ENCODE measurements at places on chromosomes 2 and 18.

- DNase-seq, result no peak
Measured at GRCh38 chr2:166449439-166449838, 44.6 kb downstream of the SCN7A start.

DNA sequence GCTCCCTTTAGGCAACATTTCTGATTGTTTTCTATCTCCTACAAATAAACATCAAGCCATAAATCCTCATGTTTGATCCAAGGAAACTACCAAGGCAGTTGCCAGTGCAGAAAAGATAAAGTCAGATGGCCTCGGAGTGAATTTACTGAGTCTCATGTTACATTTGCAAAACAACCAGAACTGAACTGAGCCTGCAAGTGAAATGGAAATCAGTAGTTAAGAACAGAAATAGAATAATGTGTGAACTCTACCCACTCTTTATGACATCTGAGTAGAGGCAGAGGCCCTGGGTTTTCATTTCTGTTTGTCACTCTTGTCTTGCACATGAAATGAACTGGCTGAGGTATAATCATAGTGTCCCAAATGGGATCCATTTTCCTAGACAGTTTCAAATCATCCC lies 20.4 kb upstream of the DAPL1 start:
- DNase-seq, result no peak

GRCh38 chr18:52546686-52547346 lies 206.8 kb downstream of the DCC start:
- no peak for DNase-seq

- no peak for DNase-seq
Measured at GRCh38 chr2:10873171-10873570, 38.6 kb upstream of the KCNF1 start.

DNA sequence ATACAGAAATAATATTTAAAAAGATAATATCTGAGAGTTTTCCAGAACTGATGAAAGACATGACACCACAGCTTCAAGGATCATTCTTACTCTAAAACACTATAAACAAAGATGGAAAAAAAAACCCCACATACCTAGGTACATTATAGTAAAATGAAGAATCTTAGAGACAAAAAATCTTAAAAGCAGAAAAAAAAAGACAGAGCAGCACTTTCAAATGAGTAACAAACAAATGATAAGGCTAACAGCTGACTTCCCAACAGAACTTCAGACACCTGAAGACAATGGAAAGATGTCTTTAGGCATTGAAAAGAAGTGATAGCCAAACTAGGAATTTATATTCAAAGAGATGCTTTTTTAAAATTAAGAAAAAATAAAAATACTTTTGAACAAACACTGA lies 21.2 kb upstream of the AFF3 start:
- DNase-seq, result no peak

Measured in NCI-H1048 (cell line).